Esophagus muscularis mucosa (tissue), 4 donors: ENCODE measurements at places on chromosomes 5 and 9. TPM values are rescaled to one million over a fixed set of nuclear protein-coding genes. Genes with fewer than 3 reads are reported as not detected.

PAEP gene
- total RNA-seq, result not detected

POLR3G gene
- 1.3 TPM for total RNA-seq

DNA sequence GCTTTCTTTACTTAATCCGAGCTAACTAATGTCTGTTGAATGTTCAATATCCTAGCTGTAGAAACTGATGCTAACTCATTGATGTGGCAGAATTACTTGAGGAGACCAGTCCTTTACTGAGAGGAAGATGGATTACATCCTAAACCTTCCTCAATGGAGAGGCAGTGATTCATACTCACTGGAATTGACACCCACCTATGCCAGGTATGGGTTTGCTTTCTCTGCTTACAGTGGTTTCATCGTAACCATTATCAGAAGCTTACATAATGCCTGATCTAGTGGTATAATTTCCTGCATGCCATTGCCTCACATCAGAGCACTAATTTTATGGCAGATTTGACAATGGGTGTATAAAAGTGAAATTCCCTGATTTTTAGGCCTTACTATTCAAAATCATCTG is 384.7 kb downstream of the ANXA1 start:
- no peak for DNase-seq

GRCh38 chr9:89732295-89732938 is 127.6 kb downstream of the GADD45G start:
- no peak for DNase-seq

TTC16 gene
- under 0.01 TPM for total RNA-seq

GRCh38 chr9:24766081-24766480 is 220.4 kb upstream of the IZUMO3 start:
- no peak for DNase-seq

GRCh38 chr9:100591639-100592412 is 13.9 kb downstream of the CAVIN4 start:
- no peak for DNase-seq

DNA sequence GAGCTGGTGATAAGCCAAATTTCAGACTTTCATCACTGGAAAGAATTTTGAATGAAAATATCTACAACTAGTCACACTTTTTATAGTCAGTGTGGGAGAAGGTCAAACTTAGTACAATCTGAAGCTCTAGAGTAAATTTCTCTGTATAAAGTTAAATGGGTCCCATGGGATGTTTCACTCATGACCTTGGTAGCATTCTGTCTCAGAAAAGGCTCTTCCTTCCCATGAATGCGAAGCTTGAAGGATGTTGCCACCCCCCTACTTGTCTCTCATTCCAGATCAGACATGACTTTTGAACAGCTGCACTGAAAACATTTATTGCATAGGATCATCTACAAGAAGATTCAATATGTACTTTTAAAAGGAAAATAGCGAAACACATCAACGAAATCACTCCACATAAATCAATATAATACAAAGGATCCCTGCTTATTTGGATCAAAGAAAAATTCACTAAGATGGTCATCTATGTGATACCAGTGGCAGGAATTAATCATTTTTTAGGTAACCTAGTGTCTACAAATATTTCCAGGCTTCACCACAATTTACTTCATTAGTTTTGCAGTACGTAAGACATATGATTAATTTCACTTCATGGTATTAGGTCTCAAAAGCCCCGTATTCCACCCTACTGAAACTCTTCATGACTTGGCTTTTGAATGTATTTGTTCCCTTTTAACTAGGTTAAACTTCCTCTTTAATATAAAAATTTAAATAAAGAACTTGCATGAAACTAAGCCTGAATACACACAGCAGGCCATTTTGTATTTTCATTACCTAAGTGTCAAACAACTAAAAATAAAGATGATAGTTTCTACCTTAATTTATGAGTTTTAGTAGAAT is 4.4 kb downstream of the ST8SIA4 start:
- DNase-seq, result no peak

GRCh38 chr5:32217886-32218396 is 43.8 kb upstream of the GOLPH3 start:
- DNase-seq, result no peak

CFAP90 gene
- not detected for total RNA-seq

GRCh38 chr5:168076561-168076991 is 214.9 kb upstream of the WWC1 start:
- no peak for DNase-seq

DNA sequence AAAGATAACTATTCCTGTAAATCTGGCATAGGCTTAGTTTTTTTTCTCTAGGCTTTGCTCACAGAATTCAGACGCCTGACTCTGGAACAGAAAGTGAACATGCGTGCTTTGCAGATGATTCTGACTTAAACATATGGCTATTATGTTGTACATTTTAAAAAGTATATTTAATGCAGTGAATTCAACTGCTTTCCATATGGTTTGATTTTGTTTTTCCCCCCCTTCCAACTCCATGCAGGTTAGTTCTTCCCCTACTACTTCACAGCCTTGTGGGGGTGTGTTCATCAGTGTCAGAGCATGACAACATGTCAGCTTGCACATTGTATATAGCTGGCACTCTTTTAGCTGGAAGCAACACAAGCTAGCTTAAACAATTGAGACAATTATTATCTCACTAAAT is 226.8 kb downstream of the TMEM167A start:
- no peak for DNase-seq
